ENCODE measurements at places on chromosomes 2 and 18.

DNA sequence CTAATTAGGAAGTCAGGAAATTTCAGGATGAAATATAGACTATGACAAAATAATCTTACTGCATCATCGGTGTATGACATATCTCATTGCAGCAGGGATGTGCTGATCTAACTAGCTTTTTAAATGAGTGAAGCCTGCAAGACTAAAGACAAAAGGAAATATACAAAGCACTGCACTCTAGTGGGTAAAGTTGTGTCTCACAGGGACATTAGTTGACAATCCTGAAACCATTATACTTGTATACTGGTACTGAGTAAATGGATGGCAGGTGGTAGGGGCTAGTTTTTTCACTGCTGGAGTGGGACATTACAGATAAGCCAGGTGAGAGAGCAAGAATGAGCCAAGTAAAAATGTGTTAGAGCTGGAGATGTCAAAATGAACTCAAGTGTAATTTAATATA, 317.5 kb upstream of the RAB6C start:
- DNase-seq, result no peak

DNA sequence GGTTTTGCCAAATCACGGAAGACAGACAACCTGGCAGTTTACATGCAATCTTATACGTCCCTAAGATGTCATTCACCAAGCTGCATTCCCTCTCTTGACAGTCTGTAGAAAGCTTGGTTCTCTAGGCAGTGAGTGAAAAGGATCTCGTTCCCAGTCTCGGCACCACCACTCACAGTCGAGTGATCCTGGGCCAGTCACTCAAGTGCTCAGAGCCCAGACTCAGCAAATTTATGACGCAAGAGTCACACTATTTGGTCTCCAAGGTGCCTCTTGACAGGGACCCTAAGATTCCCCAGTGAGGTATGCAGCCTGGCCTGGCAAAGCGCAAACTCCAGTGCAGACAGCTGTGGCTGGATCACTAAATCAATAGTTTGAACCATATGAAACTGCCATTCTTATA, 77.9 kb downstream of the EIPR1 start:
- DNase-seq, result no peak

DNA sequence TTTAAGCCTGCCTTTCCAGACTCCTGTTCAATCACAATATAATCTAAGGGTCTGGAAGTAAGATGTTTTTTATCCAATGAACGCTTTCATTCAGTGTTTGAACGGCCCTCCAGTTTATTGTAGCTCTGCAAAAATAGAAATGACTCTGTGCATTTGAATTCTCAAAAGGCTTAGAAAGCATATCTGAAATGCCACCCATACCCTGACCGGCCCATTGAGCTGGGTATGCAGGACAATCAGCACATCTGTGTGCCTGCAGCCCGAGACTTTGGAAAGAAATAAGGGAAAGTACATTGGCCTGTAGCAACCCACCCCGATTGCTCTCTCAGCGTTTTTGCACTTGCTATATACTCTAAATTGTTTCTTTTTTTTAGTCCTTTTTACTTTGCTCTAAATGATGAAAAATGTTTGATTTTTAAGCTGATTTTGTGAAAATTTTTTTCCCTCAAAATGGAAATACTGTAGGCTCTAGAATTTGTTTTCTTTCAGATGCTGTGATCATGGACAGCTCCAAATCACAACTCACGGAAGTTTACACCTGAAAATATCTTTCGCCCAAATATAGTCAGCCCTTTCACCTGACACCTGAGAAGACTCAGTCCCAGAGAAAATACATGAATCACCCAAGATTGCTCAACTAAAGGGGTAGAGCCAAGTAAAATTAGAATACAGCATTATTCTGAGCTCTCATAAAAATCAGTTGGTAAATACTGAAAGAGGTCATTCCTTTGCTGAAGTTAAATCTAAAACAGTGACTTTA, 194.5 kb upstream of the SIX3 start:
- DNase-seq, result no peak

DNA sequence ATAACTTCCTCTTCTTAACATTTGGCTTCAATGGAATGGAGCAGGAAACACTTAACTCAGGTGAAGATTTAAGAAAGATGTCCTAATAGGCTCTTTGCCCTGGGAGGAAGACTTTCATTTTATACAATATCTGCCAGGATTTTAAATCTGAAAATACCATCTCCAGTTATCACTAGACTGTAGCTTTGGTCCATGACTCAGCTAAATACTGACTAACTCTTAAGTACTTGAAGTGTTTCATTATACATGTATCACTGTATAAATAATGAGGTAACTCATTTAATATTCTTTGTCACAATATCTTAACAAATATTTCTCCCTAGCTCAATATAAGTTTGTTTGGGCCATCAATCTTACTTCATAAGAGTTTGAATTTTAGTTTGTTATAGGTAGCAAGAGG, 34.7 kb downstream of the RBKS start:
- no peak for DNase-seq

GRCh38 chr2:233412405-233412804, 58.1 kb downstream of the DGKD start:
- DNase-seq, result no peak

DNA sequence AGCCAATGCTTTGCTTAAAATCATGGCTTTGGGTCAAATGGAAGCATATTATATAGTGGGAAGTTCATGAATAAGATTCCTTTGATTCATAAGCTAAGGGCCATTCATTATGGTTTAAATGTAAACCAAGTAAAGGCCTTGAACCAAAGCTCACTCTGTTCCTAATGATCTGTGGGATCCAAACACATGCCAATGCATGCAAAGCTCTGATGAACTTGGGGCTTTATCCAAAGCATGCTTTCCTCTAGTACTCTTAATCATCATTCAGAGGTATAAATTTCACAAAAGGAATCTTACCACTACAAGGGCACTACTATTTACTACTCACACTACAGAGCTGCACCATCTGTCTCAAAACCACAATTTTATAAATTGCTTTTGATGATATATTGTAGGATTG, 102.8 kb upstream of the RBMS1 start:
- DNase-seq, result no peak

DNA sequence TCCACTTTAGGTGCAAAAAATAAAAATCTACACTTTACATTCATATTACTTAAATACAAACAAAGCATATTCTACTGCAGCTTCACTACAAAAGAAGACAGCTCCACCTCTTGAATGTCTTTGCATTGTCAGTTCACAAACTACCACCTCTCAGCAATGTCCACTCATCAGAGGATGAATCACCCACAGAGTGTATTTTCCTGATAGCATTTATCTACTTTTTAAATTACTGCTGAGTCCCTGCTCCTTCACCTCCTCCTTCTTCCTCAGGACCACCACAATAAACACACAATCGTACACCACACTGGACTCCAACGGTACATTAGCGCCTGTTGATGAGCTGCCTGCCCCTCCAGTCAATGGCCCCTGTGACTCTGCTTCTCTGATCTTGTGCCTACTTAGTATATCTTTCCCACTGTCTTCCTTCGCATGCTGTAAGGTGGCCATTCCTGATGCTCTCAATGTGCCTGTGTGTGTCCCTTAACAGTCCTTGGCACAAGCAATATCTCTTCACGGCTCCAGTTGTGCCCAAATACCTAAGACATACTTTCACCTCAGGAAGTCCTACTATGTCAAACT, 120.9 kb downstream of the DHRS9 start:
- DNase-seq, result no peak

DNA sequence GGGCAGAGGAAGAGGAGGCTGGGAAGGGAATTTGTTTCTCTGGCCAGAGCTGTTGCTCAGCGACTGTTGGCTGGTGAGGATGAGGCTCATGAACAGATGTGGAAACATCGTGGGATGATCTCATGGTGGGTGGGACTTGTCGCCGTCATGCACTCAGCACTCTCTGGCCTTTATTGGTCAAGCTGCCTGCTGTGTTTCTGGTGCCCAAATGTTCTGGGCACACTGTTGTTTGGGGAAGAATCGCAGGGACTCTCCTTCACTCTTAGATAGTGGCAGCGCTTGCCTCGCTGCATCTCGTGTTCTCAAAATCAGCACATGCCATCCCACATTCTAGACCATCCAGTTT, 145.6 kb downstream of the AGAP1 start:
- DNase-seq, result no peak

DNA sequence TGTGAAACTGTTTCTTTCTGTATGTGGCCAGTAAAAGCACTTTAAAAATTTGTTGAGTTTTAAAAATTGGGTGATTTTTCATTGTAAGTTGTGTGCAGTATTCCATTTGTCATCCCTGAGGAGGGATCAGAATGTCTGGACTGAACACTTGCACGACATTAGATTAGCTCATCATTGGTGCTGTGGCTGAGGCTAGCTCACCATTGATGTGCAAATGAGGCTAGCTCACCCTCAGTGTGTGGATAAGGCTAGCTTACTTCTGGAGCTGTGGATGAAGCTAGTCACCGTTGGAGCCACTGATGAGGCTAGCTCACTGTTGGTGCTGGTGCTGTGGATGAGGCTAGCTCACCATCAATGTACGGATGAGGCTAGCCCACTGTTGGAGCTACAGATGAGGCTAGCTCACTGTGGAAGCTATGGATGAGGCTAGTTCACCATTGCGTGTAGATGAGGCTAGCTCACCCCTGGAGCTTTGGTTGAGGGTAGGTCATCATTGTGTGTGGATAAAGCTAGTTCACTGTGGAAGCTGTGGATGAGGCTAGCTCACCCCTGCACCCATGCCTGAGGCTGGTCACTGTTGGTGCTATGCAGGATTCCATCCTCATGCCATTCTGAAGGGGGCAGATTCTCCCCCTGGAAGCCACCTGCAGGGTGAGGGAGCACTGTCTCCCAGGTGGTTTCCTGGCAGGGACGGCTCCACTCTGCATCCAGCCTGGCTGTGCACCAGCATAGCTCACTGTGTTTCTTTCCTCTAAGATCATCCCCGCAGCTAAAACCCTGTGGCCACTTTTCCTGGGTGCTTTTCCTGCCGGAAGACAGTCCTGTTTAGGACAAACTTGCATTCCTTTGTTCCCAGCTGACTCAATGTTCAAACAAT, 101.1 kb downstream of the TWIST2 start:
- peak; percentile 3 for DNase-seq

- no peak for DNase-seq
Observed at GRCh38 chr2:220455351-220455990, 828.0 kb downstream of the SLC4A3 start.

Data from activated CD4-positive, alpha-beta memory T cell treated with anti-CD3 and anti-CD28 coated beads for 36 hours (primary cell).